ENCODE measurements at places on chromosomes 12 and 14. TPM values are rescaled to one million over a fixed set of nuclear protein-coding genes. Genes with fewer than 3 reads are reported as not detected.

DNA sequence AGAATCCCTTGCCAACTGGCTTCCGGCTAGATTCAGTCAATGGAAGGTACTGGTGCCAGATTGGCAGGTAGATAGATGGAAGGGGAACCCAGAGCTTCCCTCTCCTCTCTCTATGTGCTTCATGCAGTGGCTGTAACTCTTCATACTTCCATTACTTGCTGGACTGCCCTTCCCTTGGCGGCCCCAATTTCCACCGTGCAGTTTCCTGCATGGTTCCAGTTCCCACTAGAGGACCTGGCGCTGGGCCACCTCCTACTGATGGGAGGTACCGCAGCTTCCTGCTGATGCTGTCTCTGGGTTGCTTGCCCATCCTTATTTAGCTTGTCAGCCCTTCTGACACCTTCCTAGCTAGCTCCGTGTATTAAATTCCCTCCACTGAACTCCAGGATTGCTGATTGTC lies 226.4 kb downstream of the ANO2 start:
- DNase-seq, result peak; percentile 15

GRCh38 chr14:31760277-31760676 lies 199.1 kb downstream of the NUBPL start:
- no peak for DNase-seq

GRCh38 chr14:86013641-86014040 lies 483.7 kb downstream of the FLRT2 start:
- DNase-seq, result no peak

GRCh38 chr12:42135259-42135814 lies 9.3 kb downstream of the GXYLT1 start:
- DNase-seq, result no peak

DNA sequence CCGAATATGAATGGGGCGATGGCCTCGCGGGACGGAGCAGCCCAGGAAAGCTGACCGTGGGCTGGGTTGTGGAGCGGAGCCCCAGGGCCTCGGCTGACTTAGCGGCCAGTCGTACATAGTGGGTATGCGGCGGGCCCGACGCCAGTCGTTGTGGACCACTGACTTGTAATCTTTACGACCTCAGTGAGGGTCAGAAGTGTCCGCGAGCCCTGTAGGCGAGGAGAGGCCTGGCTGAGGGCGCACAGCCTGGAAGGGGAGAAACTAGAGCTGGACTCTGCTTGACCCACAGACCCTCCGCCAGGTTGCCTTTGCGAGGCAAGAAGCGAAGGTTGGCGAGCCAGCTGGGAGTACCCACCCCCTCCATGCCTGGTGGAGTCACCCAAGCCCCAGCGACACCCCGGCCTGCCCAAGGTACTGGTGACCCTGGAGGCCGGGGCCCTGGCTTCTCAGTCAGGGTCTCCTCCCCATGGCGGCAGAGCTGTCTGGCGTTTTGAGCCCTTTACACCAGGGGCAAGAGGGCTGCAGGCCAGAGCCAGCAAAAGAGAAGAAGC lies 15.6 kb upstream of the DYNC1H1 start:
- DNase-seq, result no peak

DNA sequence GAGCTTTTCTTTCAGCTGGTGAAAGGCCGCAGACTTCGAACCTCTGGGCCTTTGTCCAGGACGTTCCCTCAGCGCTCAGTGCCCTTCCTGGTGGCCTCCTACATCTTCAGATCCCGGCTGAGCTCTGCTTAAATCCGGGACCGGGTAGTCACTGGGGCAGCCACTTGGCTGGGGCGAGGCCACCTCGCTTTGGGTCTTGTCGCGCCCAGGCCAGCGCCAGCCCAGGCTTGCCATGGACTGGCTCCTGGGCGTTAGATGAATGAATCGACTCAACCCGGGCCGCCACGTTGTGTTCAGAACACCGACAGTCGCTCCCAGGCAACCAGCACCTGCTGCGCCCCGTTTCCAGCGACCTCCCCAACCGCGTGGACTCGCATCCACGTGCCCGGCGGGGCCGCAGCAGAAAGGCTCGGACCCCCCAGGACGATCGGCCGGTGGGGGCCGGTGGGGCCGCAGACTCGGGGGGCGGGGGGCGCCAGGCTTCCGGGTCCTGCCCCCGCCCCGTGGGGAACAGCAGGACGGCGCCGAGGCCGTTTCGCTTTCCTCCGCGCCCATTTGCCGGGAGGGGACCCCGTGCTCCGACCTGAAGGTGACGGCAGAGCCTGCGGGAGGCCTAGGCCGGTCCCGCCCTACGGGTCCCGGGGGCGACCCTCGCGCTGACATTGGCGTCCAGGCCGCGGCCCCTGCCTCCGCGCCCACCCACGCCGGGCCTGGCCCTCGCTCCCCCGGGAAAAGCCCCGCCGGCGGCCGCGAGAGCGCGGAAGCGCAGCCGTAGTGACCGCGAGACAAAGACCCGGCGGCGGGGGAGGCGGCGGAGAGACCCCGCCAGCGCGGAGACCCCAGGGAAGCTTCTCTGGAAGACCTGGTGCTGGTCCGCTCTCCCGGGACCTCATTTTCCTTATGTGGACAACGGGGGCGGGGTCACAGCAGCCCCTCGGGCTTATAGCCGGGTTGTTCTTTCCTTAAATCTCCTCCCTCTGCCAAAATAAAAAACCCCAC lies 37.3 kb upstream of the RCOR1 start:
- no peak for DNase-seq

DNA sequence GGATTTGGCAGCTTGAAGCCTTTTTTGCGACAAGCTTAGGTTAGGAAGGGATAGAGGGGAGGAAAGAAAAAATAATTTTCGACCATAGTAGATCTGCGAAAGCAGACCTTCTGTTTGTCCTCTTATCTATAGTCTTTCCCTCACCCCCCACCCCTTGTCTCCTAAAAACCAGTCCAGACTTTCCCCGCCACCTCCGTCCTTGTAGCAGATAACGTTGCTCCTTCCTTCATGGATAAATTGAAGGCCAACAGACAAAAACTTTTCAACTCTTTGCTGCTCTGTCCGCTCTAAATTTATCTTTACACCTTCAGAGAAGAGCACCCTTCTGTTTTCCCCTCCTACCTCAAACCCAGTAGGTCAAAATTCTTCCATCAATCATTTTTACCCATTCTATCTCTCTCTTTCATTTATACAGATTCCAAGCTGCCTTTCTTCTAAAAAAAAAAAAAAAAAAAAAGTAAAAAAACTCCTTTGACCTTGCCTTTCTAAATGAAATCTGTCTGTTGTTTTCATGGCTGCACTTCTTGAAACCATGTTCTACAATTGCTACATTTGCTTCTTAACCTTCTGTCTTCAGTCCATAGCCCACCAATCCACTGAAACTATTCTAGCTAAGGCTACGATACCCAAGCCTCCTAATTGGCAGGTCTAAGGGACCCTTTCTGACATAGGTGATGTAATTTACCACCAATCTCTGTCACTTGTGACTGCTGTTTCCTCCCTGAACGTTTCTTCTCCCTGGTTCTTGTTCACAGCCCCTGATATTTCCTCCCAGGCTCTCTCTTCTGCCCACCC lies 11.1 kb upstream of the NEMF start:
- DNase-seq, result no peak

DNA sequence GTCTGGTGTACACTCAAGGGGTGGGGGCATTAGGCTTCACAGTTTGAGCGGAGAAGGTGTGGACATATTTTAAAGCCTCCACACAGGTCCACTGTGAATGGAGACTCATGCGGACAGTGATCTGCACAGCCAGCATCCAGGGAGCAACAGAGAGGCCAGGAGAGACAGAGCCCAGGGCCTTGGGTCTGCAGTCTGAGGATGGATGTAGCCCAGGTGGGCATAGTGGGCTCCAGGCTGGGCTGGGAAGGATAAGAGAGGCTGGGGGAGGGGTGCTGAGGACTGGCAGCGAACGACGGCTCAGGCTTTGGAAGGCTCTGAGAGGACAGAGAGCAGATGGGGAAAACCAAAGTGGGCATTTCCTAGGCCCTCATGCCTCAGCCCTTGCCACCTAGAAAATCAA lies 128.8 kb downstream of the PAPOLA start:
- DNase-seq, result peak; percentile 22

- DNase-seq, result no peak
Measured at GRCh38 chr12:129676411-129676810, 227.4 kb downstream of the TMEM132D start.

GRCh38 chr12:93130366-93131054 lies 201.4 kb upstream of the EEA1 start:
- no peak for DNase-seq

ASIC1 gene
- total RNA-seq, result 1.6 TPM

OR6C75 gene
- total RNA-seq, result not detected

ERBB3 gene
- 129 TPM for total RNA-seq

LGR5 gene
- 1.6 TPM for total RNA-seq

REC8 gene
- total RNA-seq, result 12.6 TPM

YEATS4 gene
- 12.5 TPM for total RNA-seq

PSMA6 gene
- total RNA-seq, result 173 TPM

Measured in ureter (tissue), 1 donor.